ENCODE measurements at places on chromosomes 11 and 22.

- DNase-seq = no peak
These were observed 113.1 kb upstream of the NNMT start for GRCh38 chr11:114183044-114183511.

GRCh38 chr11:119904531-119905035 lies 175.6 kb upstream of the NECTIN1 start:
- DNase-seq = no peak

DNA sequence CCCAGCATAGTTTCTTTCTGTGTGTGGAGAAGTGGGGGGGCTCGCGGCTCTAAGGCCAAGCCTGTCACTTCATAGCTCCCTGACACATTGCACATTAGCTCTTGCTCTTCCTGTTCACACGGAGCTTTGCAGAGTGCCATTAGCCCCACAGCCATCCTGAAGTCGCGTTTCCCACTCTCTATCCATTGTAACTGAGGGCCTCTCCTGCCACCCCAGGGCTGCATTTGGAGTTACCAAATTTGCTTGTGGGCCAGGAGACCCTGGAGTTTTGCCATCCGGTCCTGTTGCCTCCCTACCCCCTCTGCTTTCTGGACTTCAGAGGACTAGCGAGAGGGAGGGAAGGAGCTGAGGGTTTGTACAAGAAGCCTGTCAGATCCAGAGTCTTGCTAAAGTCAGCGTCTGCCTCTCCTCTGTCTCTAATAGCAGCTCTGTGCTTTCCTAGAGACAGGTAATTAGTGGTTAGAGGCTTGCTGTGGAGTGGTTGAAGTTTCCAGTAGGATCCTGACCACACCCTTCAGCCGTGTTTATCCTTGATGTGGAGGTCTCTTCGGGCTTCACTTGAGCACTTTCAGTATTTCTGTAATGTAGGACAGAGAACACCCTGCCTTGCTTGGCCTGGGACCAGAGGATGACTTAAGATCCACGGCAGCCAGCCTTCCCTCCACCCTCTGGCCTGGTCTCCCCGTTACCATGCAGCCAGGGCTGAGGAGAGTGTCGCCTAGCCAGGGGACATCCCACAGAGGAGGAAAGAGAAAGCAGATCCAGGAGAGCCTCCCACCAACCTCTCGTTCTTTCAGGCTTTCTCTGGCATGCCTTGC lies 14.1 kb downstream of the DCPS start:
- no peak for DNase-seq

- DNase-seq = no peak
These were observed 961 bp downstream of the SUSD2 start for GRCh38 chr22:24181996-24182899.

GRCh38 chr22:20423906-20424551 lies 13.6 kb downstream of the SCARF2 start:
- no peak for DNase-seq

GRCh38 chr11:95035316-95035715 lies 10.3 kb downstream of the KDM4E start:
- no peak for DNase-seq

- no peak for DNase-seq
These were observed 61.9 kb downstream of the NRXN2 start for GRCh38 chr11:64661146-64661545.

GRCh38 chr11:134560566-134561330 lies 148.7 kb upstream of the B3GAT1 start:
- no peak for DNase-seq

DNA sequence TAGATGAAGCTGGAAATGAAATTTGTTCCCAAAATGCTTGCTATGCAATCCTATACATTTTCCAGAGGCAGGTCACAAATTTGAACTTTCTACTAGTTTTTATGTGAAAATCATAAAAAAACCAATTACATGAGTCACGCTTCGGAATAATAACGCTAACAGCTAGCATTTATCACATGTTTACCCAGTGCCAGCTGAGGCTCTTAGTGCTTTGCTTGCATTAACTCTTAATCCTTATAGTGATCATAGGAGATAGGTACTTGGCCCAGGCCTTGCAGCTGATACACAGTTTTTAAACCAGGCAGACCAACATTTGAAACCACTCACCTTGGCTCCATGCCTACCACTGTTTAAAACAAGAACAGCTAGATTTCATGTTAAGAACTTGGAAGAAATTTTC lies 131.8 kb upstream of the RAG2 start:
- no peak for DNase-seq

- no peak for DNase-seq
These were observed 92.9 kb upstream of the ISX start for GRCh38 chr22:34973016-34973415.

DNA sequence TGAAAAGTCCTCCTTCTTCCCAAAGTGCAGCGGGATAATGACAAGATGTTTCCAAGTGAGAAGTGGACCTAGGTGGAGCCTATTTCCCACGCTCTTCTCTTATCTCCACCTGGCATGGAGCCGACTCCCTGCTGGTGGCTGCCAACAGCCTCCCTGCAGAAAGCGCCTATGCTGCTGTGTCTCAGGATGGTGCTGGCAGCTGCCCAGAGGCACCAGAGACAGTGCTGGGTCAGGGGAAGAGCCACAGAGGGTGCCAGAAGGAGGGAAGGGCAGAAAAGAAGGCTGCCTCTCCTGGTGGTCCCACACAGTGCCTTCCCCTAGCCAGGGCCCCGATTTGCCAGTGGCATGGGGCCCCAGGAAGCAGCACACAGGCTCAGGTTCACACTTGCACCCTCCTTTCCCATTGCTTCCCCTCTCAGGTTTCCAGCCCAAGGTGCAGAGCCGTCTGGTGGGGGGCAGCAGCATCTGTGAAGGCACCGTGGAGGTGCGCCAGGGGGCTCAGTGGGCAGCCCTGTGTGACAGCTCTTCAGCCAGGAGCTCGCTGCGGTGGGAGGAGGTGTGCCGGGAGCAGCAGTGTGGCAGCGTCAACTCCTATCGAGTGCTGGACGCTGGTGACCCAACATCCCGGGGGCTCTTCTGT lies 19.0 kb downstream of the CD5 start:
- no peak for DNase-seq

DNA sequence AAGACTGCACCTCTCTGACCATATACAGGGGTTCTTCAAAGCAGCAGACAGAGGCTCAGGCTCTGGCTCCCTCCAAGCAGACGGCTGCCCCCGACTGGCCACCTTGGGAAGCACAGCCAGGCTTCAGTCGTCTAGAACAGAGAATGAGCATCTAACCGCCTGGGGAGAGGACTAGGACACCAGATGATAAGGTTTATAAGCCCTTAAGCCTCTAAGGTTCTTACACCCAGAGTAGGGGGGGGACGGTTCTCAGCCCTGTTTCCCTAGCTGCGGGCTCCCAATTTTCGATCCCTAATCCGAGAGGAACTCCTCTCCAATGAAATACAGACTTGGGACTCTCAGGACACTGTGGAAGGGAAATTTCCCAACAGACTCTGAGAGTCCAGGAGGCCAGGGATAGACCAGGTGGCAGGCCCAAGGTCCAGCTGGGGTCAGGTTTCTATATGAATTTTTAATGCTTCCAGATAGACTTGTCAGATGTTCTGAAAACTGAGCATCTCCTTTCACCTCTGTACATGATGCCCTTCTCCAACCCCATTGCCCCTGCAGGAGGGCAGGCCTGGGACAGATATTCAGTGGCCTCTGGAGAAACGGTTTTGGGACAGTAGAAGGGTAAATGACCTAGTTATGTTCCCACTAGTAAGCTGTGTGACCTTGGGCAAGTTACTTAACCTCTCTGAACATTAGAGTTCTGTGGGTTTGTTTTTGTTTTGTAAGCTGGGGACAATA lies 20.2 kb downstream of the RTN4RL2 start:
- peak; percentile 23 for DNase-seq

DNA sequence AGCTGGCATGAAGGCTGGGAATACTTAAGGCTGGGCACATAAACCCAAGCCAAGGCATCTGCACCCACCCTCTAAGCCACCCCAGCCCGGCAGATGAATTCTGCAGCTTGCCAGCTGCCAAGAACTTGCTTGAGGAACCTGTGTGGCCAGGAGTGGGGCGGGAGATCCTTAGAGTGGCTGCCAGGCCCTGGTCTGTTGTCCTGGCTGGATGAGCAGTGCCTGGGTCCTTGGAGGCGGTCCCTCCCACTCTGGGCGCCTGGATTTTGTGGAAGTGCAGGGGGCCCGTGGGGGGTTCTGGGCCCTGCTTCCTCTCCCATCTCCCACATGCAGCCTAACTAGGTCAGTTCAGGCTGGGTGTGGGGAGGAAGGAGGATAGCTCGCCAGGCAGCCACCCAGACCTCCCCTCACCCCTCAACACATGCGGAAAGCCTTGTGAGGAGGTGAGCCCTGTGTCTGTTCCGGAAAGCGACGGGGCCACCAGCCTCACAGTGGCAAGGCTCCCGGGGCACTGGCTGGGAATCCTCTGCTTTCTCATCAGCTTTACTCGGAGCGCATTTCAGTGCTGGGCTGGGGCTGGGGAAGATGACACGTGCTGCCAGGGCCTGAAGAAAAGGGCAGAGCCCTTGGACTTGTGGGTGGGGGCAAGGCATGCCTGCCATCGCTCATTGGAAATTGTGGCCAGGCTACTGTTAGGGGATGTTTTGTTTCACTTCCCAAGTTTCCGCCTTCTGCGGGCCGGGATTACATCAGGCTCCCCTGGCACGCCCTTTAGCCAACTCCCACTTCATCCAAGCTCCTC lies 8.4 kb downstream of the DAGLA start:
- peak; percentile 31 for DNase-seq

DNA sequence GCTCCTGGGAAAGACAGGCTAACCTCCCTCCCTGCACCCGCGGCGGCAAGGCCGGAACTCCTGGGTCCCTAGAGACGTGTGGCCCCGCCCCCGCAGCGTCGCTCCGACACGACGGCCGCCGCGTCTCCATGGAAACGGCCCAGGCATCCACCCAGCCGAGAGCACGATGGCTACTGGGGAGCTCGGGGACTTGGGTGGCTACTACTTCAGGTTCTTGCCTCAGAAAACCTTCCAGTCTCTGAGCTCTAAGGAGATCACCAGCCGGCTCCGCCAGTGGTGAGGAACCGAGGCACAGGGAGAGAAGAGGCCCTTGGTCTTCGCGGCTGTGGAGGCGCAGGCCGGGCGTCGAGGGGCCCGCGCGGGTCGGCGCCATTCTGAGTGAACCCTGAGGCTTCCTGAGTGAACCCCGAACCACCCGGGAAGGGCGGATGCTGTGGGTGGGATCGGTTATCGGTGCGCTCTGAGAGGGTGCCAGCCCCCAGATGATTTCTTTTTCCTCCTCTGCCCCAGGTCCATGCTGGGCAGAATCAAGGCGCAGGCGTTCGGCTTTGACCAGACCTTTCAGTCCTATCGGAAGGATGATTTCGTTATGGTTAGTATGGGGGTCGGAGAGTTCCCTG lies at the start of gene CFAP300:
CFAP300 (plus strand) TSS at position 133 of the 620 bp plus-strand sequence; CDS start at position 167, 34 bp downstream.
- DNase-seq = no peak

GRCh38 chr11:71580057-71581003 lies 2.3 kb downstream of the KRTAP5-11 start:
- DNase-seq = peak; percentile 1

GRCh38 chr11:117197516-117198456 lies 1.4 kb upstream of the TAGLN start:
- no peak for DNase-seq

- DNase-seq = no peak
These were observed 7.2 kb downstream of the POLD4 start for GRCh38 chr11:67345920-67346819.

DNA sequence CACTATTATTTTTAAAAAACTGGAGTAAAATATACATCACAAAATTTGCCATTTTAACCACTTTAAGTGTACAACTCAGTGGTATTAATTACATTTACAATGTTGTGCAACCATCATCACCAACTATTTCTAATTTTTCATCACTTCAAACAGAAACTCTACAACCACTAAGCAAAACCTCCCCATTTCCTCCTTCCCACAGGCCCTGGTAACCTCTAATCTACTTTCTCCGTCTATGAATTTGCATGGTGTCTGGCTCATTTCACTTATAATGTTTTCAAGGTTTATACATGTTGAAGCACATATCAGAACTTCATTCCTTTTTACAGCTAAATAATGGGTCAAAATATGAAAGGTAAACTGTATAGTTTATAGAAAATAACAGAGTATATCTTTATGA lies 24.4 kb downstream of the DDI1 start:
- DNase-seq = no peak

DNA sequence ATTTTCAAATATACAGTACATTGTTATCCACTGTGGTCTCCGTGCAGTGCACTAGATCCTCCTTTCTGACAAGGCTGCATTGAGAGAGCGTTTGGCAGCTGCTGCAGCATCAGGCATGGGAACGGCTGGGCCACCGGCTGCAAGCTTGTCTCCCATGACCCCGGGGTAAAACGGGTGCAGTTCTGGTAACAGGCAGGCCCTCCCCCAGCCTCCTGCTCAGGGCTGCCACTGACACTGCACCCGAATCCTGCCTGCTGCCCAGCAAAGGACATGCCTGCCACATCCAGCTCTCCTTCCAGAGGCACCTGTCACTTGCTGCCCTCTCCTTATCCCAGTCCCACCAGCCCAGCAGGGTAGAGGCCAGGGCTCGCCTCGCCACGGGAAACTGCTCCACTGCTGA lies 124.5 kb upstream of the TMEM45B start:
- DNase-seq = no peak

GRCh38 chr11:59187587-59187986 lies 15.7 kb downstream of the DTX4 start:
- no peak for DNase-seq

DNA sequence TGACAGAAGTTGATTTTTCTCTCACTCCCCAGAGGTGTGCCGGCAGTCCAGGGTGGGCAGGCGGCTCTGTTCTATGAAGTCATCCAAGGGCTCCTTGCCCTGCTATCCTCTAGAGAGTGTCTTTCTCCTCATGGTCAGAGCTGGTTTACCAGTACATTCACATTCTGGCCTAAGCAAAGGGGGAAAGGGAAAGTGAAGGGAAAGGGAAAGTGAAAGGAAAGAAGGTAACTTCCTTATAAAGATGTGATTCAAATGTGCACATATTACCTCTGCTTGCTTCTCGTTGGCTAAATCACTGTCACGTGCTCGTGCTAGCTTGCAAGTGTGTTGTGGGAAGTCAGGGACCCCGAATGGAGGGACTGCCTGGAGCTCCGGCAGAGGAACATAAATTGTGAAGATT lies 2.9 kb upstream of the HTATIP2 start:
- DNase-seq = no peak

DNA sequence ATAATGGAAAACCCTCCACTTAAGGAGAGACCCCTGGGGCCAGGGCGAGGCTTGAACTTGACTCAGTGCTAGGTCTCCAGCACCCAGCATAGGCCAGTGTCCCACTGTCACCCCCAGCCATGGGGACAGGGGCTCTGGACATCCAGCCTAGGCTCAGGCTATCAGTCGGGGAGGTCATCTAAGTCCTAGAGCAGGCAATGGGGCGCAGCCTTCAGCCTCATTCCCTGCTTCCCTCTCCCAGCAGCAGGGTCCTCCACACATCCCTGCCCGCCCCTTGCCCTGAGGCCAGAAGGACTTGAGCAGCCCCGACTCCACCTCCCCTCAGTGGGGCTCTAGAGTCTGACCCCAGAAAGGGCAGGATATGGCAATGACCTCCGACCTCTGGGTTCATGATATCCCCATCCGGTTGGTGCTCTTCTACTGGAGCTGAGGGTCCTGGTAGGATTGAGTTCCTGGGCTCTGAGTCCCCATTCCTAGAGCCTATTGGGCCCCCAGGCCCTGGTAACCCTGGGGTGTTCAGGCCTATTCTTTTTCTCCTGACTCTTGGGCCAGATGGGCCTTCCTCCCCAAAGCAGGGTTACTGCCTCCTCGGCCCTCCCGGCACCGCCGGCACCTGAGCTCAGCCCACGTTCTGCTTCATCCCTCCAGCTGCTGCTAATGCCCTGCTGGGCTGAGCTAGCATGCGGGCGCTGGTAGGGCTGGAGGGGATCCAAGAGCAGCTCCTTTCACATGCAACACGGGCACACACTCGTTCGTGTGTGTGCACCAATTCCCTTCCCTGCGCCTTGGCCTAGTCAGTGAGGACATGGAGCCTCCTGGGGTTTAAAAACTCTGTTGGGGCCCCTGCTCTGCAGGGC lies 4.4 kb downstream of the CST6 start:
- DNase-seq = peak; percentile 73

GRCh38 chr11:64609436-64610047 lies 18.5 kb downstream of the SLC22A12 start:
- no peak for DNase-seq

All from DMS 273 treated with DMSO at 0.1 percent for 48 hours (cell line).